AG09309 (cell line): ENCODE measurements at places on chromosomes 4 and X.

DNA sequence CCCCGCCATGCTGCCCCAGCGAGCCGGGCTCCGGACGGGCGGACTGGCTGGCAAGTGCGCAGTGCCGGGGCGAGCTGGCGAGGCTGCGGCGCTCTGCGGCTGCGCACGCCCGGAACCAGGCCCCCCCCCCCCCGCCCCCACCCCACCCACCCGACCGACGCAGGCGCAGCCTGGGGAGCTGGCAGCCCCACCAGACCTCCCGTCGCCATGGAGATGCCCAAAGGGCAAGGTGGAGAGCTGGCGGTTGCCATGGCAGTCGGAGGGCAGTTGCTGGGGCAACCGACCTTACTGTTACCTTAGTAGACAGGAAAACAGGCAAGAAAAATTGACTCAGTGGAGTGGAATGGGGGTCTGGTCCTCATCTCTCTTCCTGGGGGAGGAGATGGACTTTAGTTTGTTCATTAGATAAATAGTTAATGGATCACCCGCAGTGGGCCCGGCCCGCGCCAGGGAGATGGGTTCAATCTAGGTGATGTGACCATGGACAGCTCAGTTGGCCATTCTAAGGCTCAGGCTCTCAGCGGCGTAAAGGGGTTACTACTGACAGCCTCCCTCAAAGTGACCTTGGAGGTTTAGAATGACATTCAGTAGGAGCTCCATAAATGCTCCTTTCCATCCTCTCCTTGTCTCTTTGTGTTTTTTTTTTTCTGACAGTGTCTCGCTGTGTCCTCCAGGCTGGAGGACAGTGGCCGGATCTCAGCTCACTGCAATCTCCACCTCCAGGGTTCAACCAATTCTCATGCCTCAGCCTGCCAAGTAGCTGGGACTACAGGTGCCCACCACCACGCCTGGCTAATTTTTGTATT, at the start of gene PCSK1N:
TSS of gene PCSK1N (minus strand) at position 87 of the 806 bp plus-strand sequence. CDS start at position 9, 78 bp downstream.
- no peak for DNase-seq

DNA sequence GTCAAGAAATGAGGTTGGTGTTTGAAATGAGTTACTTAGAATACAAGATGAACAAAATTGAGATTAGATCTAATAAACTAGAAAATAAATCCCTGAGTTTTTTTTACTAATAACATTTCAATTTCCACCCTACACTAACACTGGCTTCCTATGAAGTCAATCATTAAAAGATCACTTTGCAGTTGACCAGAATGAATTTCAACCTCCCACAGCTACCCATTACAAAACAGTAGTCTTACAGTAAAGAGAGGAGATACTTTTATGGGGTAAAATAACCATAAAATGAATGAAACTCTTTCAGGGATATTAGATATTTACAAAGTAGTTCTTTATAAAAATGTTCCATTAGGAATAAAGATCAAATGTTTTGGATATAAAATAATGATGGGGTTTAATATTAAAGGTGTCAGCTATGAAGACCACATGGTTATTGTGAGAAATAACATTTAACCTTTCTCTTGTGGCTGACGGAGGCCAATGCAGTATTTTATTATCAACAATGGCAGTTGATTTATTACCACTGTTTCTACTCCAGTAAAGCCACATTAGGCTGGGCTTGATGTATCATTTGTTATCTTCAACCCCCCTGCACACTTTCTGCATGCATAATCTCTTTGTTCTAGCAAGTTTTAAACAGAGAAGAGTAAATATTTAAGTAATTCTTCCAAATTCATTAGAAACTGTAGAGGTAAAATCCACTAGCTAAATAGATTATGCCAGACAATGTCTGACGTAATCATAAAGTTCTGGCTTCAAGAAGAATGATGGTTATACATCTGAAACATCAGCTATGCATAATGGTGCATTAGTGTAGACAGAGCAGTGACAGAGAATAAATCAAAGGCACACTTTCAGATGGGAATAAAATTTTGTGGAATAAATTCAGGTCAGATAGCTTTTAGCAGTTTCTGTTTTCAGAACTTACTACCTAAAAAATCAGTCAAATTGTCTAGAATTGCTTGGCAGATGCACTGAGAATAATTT, 516.6 kb downstream of the PCDH18 start:
- no peak for DNase-seq

DNA sequence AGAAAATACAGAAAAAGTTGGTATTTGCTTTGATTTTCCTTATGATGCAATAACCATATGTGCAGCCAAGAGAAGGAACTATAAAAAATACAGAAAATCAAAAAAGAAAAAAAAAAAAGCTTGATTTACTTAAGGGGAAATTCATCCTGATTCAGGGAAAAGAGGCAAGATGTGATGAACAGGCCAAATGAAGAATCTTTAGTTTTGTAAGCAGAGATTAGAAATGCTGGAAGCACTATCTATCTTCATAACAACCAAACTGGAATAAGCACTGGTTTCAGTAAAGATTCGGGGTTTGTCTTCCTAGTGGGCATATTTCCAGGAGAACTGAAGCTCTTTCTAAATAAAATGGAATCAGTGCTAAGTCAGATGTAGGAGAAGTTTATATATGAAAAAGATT, 82.9 kb upstream of the KCNIP4 start:
- no peak for DNase-seq

- no peak for DNase-seq
These were observed 1.8 kb downstream of the SGMS2 start for GRCh38 chr4:107826421-107826980.

- DNase-seq, result no peak
These were observed 63.3 kb downstream of the GPAT3 start for GRCh38 chr4:83599183-83599582.
